ENCODE measurements at places on chromosomes 1 and 21.

GRCh38 chr1:228347181-228347580 lies 59.5 kb downstream of the TRIM11 start:
- no peak for DNase-seq

DNA sequence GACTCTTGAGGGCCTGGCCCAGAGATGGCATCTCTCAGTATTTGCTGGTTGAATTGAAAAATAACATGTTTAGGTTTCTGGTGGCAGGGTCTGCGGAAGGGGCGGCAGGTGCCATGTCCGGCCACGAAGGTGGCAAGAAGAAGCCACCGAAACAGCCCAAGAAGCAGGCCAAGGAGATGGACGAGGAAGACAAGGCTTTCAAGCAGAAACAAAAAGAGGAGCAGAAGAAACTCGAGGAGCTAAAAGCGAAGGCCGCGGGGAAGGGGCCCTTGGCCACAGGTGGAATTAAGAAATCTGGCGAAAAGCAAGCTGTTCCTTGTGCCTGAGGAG lies 14.3 kb upstream of the FGR start:
- no peak for DNase-seq

DNA sequence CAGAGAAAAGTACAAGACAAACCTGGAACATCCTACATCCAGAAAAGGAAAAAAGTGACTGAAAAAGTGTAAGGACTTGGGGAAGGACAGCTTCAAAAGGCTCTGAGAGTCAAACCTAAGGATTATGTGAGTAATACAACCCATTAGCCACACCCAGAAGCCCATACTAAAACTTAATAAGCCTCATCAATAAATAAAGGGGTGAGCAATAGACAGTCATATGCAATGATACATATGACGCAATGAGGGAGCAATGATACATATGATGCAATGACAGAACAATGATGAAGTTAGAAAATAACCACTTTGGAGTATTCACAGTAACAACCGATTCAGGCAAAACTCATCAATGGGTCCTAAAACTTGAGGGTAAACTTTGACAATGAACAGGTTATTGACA lies 50.1 kb downstream of the BRWD1 start:
- DNase-seq, result no peak

- no peak for DNase-seq
Observed at GRCh38 chr21:44867464-44867863, 6.0 kb downstream of the PTTG1IP start.

DNA sequence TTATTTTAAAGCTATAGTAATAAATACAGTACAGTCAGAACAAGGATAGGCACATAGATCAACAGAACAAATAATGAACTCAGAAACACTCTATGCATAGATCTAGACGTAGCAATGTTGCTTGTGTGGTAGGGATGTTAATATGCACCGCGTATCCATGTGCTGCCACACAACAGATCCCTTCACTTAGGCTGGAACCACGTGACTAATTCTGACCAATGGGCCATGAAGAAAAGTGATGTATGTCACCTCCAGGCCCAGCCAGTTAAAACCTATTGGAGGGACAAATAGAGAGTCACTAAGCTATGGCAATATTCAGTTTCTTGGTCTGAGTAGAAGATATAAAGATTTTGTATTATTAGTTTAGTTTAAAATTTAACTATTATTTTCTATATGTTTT lies 91.4 kb downstream of the ADAMTS1 start:
- no peak for DNase-seq

DNA sequence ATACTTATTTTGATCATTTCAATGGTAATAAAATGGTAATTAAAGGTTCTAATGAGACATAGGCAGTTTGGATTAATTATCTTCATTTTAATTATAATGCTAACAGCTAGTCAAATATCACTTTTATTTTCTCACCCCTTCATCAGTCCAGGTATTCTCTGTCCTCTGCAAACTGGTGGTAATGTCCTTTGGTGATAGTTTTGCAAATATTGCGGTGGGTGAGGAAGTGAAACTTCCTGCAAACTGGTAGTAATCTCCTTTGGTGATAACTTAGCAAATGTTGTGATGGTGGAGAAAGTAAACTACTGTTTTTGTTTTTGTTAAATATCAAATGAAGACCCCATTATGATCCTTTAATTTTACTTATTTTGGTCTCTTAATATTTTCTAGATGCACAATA lies 209.0 kb downstream of the AMY1C start:
- no peak for DNase-seq

GRCh38 chr1:234154320-234155251 lies 218.7 kb upstream of the COA6 start:
- no peak for DNase-seq

DNA sequence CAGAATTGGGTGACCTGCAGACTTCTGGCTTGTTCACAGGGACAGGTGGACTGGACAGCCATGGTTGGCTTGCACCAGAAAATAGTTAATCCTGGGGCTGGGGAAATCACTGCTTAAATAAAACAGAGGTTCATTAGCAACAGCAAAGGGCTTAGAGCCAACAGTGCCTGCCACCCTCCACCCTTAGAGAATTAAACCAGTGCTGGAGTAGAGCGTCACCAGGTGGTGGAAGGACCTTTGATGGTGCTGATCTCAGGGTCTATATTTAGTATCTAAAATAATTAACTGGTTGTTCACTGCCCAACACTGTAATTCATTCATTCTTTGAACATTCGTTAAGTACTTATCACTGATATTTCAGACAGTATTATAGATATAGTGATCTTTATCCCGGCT lies 34.7 kb upstream of the PDE9A start:
- no peak for DNase-seq

DNA sequence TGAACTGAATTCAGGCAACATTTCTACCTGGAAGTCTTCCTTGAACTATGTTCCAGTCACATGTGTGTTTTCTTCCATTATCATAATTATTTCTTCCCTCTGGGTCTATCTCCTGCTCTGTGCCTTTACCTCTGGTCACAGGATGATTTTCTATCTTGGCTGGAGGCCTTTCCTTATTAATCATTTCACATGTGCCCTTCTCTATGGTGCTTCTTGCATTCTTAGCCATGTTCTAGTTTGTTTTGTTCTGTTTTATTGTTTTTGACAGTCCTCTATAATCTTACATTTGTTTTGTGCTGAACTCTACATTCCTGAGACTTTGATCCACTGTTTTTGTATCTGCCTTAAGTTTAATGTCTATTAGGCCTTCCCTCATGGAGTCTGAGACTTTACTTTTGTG lies 51.0 kb downstream of the SGIP1 start:
- no peak for DNase-seq

Data from GM04503 (cell line).